Psoas muscle (tissue), 8 donors: ENCODE measurements at places on chromosomes 16 and 17.

- no peak for DNase-seq
Observed at GRCh38 chr16:4070936-4071335, 45.3 kb downstream of the ADCY9 start.

- DNase-seq: no peak
Observed at GRCh38 chr17:30969989-30970830, 629 bp upstream of the RNF135 start.

GRCh38 chr17:18257982-18258355 lies 569 bp downstream of the FLII start:
- DNase-seq: peak; percentile 91

GRCh38 chr16:9012848-9013507 lies 49.3 kb upstream of the USP7 start:
- no peak for DNase-seq

GRCh38 chr17:60102632-60103096 lies 23.9 kb upstream of the HEATR6 start:
- DNase-seq: peak; percentile 54

- no peak for DNase-seq
Observed at GRCh38 chr16:86392436-86393152, 117.7 kb upstream of the FOXF1 start.

DNA sequence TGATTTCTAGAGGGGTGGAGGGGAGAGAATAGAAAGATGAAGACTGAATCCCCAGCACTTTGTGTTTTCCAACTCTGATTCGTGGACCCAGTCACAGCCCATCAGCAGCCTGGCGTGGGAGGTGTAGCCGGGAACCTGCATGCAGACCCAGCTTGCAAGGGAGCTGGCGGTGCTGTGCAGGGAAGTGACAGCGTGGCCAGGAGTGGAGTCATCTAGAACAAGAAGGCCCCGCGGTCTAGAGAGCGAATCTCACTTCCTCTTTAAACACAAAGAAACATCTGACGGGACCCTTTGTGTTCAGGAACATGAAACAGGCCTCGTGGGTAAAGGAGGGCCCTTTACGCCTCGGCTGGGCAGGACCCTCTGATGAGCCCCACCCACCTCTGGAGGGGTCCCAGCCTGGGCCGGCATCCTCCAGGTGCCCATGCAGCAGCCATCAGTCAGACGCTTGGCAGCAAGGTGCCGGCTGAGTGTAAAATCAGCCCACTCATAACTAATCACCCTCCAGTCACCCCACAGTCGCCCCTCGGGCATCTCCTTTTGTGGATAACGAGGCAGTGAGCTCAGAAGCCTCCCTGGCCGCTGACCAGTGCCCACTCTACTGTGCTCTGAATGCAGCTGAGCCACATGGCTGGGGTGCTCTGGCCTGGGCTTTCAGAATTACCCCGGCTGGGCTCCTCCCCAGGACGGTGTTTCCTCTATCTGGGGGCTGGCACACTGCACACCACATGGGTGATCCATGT lies 4.4 kb downstream of the SNAI3 start:
- DNase-seq: peak; percentile 65

GRCh38 chr17:45256114-45256966 lies 5.6 kb downstream of the SPATA32 start:
- no peak for DNase-seq

DNA sequence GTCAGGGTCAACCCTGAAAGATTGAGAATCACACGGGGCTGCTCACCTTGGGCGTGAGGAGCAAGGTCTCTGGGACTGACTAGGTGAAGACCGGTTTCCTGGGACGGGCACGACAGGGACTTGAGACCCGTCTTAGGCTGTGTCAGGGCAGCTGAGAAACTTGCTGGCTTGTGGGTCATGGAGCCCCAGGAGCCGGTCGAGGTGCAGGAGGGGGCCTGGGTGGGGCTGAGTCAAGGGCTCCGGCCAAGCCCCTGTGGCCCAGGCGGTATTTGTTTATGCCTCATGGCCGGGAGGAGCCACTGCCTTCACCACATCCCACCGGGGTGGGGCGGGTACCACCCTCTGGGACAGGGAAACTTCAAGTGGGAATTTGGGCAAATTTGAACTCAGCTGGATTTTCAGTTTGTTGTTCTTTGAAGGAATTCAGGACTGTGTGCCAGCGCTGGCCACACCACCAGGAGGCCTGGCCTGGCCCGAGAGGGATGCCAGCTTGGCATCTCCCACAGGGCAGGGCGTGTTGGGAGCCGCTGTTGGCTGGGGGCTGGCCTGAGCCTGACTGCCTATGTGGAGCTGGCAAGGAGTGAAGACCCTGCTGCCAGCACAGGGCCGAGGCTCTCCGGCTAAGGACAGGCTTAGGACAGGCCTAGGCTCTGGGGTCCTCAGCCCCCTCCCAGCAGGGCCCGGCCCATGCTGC lies 116.1 kb downstream of the METRNL start:
- peak; percentile 65 for DNase-seq

DNA sequence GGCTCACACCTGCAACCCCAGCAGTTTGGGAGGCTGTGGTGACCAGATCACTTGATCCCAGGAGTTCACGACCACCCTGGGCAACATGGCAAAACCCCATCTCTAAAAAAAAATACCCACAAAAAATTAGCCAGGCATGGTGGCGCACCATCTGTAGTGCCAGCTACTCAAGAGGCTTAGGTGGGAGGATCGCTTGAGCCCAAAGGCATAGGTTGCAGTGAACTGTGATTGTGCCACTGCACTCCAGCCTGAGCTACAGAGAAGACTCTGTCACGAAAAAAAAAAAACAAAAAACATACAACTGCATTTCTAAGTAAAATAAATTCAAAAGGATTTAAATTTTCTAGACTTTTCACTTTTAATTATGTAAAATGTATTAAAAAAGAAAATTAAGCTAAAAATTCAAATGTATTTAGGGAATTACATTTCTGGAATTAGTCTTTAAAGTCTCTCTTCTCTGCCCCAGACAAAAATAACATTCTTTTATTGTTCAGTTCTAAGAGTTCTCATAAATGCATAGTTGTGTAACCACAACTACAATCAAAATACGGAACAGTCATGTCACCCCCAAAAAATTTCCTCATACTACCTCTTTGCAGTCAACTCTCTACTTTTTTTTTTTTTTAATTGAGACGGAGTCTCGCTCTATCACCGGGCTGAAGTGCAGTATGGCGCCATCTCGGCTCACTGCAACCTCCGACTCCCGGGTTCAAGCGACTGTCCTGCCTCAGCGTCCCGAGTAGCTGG lies 14.1 kb downstream of the FAM222B start:
- no peak for DNase-seq
